IMR-90 (cell line): ENCODE measurements at places on chromosomes 5 and 9. TPM values are rescaled to one million over a fixed set of nuclear protein-coding genes. Genes with fewer than 3 reads are reported as not detected.

DNA sequence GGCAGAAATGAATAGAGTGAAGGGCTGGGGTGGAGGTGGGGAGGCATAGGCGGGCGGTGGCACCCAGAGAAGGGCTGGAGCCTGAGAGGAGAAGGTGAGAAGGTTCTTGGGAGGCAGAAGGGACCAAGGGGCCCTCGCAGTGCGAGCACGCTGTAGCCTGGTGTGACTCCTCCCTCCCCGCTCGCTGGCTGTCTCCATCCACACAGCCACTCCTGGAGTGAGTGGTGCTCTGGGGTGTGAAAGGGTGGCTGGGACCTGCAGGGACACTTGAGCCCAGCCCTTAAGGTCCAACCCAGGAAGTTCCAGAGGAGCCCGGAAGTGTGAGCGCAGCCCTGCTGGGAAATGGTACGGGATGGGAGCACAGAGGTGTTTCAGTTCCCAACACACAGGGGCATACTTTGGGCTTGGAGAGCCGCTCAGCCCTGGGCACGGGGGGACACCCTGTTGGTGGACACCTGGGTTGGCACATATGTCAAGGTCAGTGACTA lies 9.3 kb upstream of the SCGB3A1 start:
- DNase-seq = no peak

DNA sequence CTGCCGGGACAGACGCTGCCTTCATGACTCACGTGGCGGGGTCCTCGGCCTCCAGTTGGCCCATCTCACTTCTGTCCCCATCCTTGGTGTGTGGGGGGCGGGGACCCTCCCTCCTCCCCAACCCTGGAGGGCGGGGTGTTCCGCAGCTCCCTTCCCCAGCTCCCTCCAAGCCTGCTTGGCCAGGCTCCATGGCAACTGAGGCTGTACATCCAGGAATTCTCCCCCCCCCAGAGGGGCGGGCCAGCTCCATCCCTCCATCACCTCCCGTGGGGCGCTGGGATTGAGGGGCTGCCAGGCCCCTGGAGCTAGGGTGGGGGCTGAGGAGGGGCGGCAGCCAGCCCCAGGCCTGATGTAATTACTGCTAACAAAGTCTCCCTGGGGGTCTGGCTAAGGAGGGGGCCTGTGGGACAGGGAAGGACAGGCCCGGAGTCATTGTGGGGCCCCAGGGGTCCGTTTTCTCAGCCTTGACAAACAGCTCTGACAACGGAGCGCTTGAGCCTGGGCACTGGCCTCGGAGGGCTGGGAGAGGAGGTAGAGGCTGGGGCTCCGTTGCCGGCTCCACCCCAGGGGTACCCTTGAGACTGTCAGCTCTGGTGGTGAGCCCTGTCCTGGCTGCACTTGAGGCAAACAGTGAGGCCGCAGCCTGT lies 8.0 kb downstream of the DIPK1B start:
- no peak for DNase-seq

- DNase-seq = peak; percentile 80
Measured at GRCh38 chr5:99032234-99033013, 103.6 kb upstream of the CHD1 start.

GRCh38 chr5:122339591-122339990 lies 27.6 kb downstream of the SNCAIP start:
- DNase-seq = no peak

- DNase-seq = no peak
Measured at GRCh38 chr5:97531549-97531948, 348.5 kb upstream of the RIOK2 start.

The ACOT12 gene
- total RNA-seq = not detected in 2 replicates

The CTNND2 gene
- total RNA-seq = not detected in 2 replicates

- DNase-seq = no peak
Measured at GRCh38 chr5:169286572-169287300, 14.2 kb downstream of the SLIT3 start.

DNA sequence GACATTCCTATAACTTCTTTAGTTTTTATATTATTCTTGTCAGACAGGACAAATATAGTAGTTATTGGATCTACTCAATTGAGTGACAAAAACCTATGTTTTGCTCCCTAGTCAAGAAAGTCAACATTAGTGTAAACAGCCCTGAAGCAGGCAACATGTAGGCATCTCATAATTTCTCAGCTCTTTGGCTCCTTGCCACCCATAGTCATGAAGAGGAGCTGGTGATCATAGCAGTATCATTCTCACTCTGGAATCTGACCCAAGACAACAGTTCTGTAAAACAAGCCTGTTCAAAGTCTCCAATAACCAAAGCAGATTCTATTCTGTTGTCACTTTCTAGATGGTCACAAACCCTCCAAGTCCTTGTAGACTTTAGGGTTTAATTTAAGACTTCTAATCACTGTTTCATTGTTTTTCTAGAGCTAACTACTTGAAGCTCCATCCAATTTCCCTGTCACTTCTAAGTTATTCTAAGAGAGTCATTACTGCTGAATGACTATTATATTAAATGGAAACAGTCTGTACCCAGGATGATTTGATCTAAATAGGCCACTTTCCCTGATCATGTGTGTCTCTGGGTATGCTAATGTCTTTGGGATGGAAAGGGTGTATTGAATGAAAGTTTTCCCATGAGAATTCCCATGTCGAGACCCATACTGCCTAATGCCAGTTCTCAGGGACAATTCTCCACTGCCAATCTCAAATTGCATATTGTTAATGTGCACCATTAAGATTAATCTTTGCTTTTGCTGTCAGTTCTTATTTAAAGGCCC lies 533.3 kb downstream of the ACTL7B start:
- no peak for DNase-seq

The NUTM2G gene
- total RNA-seq = not detected in 2 replicates

- DNase-seq = no peak
Measured at GRCh38 chr5:11390291-11390767, 513.9 kb downstream of the CTNND2 start.

DNA sequence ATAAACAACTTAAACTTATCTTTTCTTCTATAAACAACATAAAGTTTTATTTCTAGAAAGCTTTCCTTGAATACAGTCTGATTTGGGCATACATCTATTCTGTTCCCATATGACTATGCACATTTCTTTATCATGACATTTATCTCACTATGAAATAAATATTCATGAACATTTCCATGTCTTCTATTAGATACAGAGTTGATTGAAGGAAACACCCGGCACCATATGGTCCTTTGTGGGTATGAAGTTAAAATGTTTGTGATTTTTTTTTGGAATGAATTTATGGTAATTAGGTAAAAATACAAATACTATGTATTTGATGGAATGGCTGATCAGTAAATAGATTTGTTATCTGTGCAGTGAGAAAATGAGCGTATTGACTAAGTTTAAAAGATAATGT lies 1209.8 kb upstream of the ACO1 start:
- no peak for DNase-seq

DNA sequence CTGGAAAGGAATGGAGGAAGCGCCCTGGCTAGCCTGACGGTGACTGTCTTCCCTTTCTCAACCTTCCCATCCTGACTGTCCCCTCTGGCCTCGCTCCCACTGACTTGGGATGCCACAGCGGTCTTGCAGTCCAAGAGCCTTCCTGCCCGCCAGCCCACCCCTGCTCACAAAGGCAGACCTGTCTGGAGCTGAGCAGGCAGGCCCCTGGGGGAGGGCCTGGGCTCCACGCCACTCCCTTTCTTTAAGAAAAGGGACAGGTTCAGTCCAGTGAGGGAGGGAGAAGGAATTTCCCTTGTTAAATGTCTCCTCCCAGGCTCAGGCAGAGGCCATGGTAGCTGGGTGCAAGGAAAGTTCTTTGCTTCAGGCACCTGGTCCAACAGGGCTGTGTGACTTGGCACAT lies 18.1 kb downstream of the FGF1 start:
- DNase-seq = no peak

DNA sequence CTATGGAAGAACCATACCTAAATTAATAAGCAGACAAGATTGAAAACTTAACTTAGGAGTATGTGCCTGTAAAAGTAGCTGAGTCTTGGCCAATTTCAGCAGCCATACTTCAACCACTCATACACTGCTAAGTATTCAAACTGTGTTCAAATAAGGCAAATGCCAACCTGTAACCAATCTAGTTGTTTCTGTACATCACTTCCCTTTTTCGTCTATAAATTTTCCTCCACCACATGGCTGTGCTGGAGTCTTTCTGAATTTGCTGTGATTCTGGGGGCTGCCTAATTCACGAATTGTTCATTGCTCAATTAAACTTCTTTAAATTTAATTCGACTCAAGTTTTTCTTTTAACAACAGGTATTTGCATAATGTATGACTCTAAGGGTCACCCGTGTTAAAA lies 184.4 kb downstream of the PLK2 start:
- no peak for DNase-seq

DNA sequence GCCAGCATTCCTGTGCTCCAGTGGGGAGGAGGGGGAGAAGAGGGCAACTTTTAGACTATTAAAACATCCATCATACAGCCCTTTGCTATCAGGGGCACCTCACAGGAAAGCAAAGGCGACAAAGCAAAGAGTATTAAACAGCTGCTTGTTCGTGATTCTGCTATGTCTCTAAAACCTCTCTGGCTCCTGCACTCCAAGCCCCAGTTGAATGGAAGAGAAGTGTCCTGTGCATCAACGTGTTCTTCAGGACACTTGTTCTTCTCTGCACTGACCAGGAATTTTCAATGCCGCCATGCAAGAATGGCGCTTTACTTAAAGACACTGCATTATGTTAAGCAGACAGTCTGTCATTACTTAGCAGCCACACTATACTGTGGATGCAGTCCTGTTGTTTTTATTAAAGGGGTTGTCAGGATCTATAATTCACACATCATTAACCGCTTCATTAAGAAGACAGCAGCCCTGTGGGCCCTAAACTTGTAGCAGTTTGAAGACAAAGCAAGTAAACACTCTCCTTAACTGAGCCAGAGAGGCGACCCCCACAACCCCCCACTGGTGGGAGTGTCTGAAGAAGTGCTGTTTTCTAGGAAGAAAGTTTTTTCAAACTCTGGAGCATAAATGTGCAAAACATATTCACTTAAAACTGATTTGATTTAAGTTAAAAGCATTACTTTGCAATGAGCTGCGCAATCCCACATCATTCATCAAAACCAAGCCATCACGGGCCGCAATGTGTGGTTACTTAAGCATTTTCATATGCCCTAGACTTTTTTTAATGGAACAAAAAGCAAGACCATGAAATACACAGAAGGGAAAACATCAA lies 164.5 kb downstream of the ZNF608 start:
- DNase-seq = peak; percentile 36

DNA sequence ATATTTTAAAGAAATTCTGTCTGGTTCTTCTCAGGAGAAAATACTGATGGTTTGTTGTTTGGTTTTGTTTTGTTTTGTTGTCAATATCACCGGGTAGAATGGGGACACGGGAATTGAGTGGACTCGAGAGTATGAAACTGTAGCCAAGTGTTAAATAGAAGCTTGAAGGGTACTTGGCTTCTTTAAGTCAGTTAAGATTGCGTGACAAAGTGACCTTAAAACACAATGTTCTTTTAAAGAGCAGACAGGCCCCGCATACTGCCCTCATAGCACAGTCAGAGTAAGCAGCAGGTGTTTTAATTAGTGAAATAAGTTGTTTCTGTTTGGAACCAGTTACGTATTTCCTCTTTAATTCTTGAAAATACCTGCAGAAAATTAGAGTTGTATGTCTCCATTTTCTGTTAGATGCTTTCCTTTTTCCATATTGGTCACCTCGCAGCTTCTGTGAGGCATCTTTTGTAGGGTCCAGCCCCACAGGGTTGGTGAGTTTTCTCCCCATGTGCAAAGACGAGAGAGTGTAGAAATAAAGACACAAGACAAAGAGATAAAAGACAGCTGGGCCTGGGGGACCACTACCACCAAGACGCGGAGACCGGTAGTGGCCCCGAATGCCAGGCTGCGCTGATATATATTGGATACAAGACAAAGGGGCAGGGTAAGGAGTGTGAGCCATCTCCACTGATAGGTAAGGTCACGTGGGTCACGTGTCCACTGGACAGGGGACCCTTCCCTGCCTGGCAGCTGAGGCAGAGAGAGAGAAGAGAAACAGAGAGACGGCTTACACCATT lies 9.6 kb downstream of the TRIP13 start:
- DNase-seq = no peak

- DNase-seq = no peak
Measured at GRCh38 chr5:163163858-163164257, 273.5 kb upstream of the CCNG1 start.

GRCh38 chr5:164972973-164973372 lies 1467.6 kb downstream of the MAT2B start:
- DNase-seq = no peak

The SHC3 gene
- 13.3 and 13.9 TPM in 2 replicates for total RNA-seq

DNA sequence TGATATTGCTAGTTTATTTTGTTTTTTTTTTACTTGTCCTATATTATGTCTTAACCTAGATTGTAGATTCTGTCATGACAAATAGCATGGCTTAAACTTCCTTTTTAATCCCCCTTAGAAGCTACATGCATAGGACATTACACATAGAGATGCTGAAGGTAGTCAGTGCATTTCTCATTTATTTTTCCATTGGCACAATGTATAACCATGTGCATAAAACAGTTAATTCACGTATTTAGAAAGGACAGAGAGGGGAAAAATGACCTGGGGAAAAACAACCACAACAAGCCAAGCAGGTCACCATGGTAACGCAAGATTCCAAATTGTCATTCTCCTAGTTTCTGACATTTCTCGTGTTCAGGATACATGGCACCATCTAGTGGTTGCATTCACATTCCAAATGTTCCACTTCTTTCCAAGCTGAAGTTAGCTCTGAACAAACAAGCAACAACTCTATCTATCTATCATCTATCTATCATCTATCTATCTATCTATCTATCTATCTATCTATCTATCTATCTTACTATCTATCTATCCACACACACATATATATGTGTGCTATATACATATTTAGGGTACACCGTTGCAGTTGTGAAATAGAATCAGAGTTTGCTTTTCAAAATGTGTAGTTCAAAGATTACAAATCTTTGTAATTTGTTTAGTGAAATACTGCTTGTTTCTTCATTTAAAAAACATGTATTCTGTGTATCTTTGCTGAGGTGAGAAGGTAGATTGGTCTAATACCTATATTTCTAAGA lies 487.2 kb upstream of the ST8SIA4 start:
- DNase-seq = peak; percentile 45

GRCh38 chr5:97297704-97298091 lies 114.7 kb upstream of the RIOK2 start:
- DNase-seq = no peak

The ADCY2 gene
- total RNA-seq = not detected in 2 replicates

DNA sequence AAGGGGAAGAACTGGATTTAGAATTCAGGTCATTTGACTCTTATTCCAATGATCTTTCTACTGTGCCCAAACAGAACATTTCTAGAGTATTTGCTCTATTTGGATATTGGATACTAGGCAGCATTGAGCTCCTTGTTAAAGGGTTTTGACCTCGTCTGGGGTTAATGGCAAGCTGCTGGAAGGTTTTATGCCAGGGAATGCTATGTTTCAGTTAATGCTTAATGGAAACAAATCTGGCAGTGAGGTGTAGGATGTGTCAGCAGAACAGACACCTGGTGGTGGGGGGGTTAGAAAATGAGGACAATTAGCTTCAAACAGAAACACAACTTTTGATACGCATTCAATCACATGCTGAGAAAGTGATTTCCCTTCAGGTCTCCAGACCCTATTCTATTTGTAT lies 51.5 kb downstream of the AGXT2 start:
- DNase-seq = no peak

The LRRC19 gene
- not detected in 2 replicates for total RNA-seq

GRCh38 chr5:55885359-55885758 lies 34.2 kb downstream of the IL31RA start:
- no peak for DNase-seq
